ENCODE measurements at places on chromosomes 12 and 14. TPM values are rescaled to one million over a fixed set of nuclear protein-coding genes. Genes with fewer than 3 reads are reported as not detected.

TAS2R30 gene
- total RNA-seq, result 8.4 TPM

CAPZA3 gene
- not detected for total RNA-seq

ALG10B gene
- 10.8 TPM for total RNA-seq

FAM222A gene
- total RNA-seq, result 1.6 TPM

SLC25A47 gene
- total RNA-seq, result not detected

OR10A7 gene
- total RNA-seq, result not detected

ADAM21 gene
- total RNA-seq, result not detected

VWF gene
- 0.66 TPM for total RNA-seq

POTEG gene
- total RNA-seq, result not detected

CLEC9A gene
- not detected for total RNA-seq

LARP4 gene
- 26.0 TPM for total RNA-seq

GNB3 gene
- 3.4 TPM for total RNA-seq

ZNF641 gene
- total RNA-seq, result 47.5 TPM

NRIP2 gene
- not detected for total RNA-seq

STX2 gene
- total RNA-seq, result 21.8 TPM

RAB21 gene
- 63.8 TPM for total RNA-seq

HOXC12 gene
- not detected for total RNA-seq

RAB35 gene
- 60.6 TPM for total RNA-seq

APOF gene
- not detected for total RNA-seq

Measured in T-cell (primary cell).